ENCODE measurements at places on chromosomes 7 and 10.

DNA sequence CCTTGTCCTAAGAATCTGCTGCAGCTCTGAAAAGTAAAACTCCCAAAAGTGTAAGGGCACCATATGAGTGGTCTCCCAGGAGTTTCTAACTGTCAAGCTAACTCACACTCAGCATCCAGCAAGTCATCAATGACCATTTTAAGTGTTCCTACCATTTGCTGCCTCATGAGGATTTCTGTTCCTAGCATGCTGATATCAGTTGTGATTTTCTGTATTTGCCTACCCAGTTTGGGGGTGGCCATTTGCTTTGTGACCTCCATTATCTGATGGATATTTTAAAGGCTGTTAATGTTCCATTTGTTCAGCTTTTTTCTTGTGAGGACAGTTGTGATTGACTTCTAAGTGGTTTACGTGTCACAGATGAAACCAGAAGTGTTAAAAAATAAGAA is 2.9 kb downstream of the FAM24B start:
- no peak for DNase-seq

DNA sequence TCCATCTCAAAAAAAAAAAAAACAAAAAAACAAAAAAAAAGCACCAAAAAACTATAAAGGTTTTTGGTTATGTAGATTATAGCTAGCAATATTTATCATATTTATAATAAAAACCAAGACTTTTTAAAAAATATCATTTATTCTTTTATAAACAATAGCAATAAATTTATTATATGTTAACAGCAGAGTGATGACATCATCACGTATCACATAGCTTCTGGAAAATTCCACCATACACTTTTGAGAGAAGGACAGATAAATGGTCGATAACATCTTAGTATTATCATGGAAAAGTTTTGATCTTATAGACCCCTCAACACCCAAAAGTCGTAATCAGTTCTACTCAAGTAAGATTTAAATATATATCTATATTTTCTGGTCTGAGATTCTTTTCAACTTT is 33.2 kb upstream of the IL15RA start:
- no peak for DNase-seq

GRCh38 chr7:131122394-131122793 is 205.3 kb upstream of the MKLN1 start:
- DNase-seq: no peak

GRCh38 chr10:13743101-13743693 is 156.4 kb downstream of the PRPF18 start:
- no peak for DNase-seq

DNA sequence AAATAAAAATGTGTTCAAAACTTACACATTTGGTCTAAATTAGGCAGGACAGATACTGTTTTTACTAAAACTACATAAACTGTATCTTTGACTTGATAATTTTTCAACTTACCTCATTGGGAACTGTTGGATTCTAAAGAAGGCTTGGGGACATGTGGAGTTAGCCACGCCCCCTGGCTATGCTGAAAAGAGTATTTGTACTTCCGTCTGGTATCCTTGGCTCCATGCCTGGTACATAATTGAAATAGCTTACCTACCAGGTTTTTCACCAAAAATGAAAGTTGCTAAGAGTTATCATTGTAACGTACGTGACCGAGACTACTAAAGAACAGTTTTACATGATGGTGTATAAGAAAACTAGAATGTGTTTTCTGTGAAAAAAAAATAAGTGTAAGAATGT is 604.8 kb upstream of the IGFBP3 start:
- DNase-seq: no peak

DNA sequence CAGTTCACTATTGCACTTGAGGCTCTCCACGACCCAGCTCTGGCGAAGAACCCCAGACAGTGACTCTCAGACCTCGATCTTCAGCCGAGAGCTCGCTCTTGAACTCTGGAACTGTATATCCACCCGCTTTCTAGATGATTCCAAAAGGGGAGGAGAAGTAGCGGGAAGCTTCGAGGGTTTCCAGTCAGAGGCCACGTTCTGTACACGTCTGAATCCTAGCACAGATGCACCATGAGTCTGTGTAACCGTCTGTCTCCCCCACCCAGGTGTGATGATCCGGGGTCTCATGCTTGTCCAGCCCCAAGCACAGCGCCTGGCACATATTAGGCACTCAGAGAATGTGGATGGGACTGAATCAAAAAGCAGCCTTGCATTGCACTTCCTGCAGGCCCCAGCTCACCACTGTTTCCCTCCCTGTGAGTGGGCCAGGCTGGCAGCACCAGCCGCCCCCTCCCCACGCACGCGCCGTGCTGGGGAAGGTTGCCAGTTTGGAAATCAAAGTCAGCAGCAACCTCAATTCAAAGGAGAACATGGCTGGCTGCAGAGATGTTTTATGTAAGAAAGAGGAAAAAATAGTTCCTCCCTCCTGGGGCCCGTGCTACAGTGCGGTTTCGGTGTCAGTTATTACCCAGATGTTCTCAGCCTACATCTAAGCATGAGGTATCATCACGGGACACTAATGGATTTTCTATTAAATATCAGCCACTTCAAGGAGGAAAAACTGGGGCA is 5.7 kb downstream of the GRID2IP start:
- no peak for DNase-seq

DNA sequence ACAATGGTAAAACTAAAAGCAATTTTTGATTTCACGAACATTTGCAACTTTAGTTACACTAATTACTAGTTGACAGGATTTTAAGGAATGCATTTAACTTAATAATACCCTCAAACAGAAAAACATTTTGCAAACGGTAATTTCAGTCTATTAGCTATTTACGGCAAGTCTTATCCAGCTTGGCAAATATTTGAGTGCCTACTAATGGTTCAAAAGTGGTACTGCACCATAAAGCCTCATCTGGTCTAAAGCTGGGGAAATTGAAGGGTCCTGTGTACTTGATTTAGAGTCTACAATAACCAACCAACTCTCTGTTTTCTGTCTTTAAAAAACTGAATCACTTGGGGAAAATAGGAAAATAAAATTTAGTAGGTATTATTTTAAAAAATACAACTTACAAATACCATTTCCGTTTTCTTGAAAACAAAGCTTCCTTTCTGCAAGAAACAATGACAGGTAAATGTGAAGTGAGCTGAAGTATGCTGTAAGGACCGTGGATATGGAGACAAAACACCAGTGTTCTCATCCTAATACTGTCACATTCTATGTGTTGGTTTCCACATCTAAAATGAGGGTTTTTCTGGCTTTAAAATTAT is 142.3 kb downstream of the VPS50 start:
- peak; percentile 58 for DNase-seq

DNA sequence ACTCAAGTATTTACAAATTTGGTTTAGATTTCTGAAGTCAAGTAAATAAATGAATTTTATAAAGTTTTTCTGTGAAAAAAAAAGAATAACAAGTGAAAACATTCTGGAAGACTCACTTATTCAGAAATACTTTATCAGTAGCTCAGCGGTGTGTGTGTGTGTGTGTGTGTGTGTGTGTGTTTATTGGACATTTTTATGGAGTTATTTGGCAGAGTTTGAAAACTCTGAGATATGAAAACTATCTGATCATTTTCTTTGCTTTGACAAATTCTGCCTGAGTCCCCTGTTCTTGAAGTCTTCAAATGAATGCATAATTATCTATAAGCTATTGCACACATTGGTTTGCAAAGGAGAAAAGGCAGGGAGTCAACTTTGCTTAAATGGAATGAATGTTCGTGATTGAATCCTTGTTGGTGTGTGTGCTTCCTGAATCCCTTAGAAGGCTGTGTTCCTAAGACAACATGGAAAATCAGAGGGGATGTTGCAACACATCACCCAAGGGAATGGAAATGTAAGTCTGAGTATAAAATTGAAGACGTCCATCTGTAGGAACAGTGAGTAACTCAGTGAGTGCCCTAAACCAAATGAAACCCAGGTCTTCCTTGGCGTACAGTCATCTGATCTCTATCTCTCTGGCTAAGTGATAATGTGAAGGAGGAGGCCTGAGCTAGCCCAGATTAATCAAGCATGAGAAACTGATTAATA is 160.9 kb downstream of the REEP3 start:
- peak; percentile 98 for DNase-seq

GRCh38 chr7:34523226-34523918 is 134.6 kb upstream of the NPSR1 start:
- DNase-seq: no peak

DNA sequence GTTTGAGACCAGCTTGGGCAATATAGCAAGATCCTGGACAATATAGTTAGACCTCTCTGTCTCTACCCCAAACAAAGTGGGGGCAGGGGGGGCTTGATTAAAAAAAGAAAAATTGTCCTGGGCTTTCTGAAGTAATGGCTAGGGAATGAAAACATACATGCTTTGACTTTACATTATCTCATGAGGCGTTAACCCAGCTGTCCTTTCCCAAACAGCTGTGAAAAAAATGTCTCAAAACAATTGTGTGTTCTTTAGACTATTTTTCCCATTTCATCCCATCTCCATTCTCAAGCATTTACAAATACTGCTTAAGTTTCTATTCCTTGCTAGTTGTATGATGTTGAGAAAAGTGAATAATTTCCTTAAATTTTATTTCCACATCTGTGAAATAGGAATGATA is 27.0 kb upstream of the CDK13 start:
- DNase-seq: no peak

DNA sequence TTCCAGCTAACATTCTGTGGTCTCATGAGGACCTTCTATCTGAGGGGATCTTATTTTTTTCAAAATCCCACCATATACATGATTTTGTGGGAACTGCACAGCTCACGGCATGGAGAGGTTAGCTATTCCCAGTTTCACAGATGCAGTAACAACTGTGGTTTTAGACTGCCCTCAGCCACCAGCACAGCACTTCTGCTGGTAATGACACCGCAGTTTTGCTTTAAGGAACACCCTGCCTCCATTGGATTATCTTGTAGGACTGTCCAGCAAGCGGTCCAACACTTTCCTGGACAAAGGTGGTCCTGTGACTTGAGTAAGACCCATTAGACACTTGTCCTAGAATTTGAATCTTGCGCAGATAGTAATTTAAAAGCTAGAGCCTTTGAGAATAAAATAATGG is 65.3 kb upstream of the SMNDC1 start:
- DNase-seq: no peak

- peak; percentile 84 for DNase-seq
Observed at GRCh38 chr10:4807761-4808507, 18.1 kb upstream of the AKR1E2 start.

GRCh38 chr10:111335826-111336225 is 259.0 kb downstream of the ADRA2A start:
- no peak for DNase-seq

- DNase-seq: no peak
Observed at GRCh38 chr10:104144931-104145330, 23.0 kb downstream of the SFR1 start.

- peak; percentile 3 for DNase-seq
Observed at GRCh38 chr7:34842782-34843181, 184.8 kb downstream of the NPSR1 start.

DNA sequence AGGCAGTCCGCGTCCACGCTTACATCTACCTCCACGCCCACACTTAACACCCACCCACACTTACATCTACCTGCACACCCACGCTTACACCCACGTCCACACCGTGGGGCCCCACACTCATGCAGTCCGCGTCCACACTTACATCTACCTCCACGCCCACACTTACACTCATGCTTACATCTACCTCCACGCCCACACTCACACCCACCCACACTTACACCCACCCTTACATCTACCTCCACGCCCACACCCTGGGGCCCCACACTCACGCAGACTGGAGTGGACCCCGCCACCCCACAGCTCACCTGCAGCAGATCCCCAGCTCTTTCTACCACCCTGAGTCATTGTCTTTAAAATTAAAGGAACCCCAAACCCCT is 32.4 kb upstream of the PWWP2B start:
- no peak for DNase-seq

- DNase-seq: peak; percentile 72
Observed at GRCh38 chr10:63633677-63634487, 112.7 kb downstream of the REEP3 start.

DNA sequence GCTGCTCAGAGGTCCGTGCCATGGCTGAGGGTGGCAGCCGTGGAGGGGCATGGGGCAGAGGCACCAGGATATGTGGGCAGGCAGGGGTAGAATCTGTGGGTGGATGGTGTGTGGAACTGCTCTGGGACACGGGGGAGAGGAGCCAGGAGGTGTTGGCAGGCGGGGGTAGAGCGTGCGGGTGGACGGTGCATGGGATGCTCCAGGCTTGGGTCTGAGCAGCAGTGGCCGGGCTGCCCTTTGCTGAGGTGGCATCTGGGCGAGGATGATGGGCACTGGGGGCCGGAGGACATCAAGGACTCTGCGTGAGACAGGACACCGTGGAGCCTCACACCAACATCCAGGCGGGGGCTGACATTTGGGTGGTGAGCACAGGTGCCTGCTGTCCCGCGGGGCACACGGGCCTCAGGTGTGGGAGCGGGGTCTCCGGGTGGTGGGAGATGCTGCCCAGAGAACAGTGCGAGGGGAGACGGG is 46.2 kb downstream of the JAKMIP3 start:
- no peak for DNase-seq

GRCh38 chr10:50884302-50884701 is 1.1 kb downstream of the A1CF start:
- DNase-seq: no peak

GRCh38 chr7:147903536-147904218 is 686.9 kb upstream of the C7orf33 start:
- DNase-seq: no peak

- no peak for DNase-seq
Observed at GRCh38 chr7:119090851-119091250, 866.3 kb downstream of the ANKRD7 start.

- DNase-seq: no peak
Observed at GRCh38 chr7:2736411-2736914, 48.5 kb downstream of the AMZ1 start.

DNA sequence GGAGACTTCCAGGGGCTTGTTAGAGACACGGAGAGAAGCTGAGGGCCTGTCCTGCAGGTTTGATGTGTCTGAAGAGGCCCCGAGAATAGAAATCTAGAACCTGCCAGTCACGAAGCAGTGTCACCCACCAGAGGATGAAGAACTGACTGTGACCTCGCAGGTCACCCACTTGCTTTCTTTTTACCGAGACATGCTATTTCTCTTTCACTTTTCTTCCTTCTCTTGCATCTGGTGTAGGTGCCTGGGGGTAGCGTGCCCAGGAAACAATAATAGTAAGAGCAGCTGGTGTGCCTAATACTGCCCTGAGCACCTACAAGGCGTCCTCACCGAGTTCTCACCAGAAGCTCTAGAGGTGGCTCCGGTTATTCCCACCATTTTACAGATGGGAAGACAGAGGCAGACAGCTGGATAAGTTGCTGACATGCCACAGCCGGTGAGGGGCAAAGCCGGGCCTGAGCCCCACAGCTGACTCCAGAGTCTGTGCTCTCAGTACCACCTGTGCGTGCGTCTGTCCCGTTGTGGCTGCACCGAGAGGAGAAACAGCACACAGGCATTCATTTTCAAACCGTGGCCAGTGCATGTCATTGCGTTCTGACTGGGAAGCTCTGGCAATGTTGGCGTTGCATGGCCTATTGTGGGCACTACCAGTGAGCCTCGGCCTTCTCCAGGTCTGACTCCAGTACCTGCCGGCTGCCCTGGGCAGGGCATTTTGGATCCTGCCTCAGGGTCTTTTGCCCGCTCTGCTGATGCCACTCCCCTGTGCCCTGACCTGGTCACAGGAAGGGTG is 7.8 kb downstream of the CHST3 start:
- DNase-seq: no peak

GRCh38 chr10:114403541-114404161 is 651 bp downstream of the AFAP1L2 start:
- no peak for DNase-seq
